SHP77 treated with DMSO at 0.1 percent for 48 hours (cell line): ENCODE measurements at places on chromosomes 11 and 22.

GRCh38 chr11:113681282-113681681 lies 24.8 kb downstream of the TMPRSS5 start:
- DNase-seq: no peak

- DNase-seq: peak; percentile 12
Observed at GRCh38 chr22:41555325-41555982, 5.4 kb upstream of the CSDC2 start.

GRCh38 chr11:46100670-46101069 lies 20.6 kb downstream of the PHF21A start:
- DNase-seq: no peak

GRCh38 chr22:41038732-41039131 lies 53.7 kb upstream of the EP300 start:
- no peak for DNase-seq

DNA sequence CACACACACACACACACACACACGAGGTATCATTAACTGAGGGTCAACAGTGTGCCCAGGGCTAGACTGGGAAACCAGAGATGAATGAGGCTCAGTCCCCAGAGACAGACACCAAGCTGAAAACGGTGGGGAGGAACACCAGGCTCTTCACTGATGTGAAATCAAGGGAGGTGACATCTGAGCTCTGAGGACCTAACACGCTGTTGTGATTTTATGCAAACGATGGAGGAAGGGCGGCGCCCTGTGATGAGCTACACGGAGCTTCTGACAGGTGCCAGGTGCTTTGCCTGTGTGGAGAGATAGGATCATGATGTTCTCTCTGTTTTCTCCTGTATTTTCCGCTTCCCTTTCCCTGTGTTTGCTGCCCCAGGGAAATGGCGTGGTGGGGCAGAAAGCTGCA lies 6.5 kb upstream of the CYB5R3 start:
- no peak for DNase-seq

GRCh38 chr11:116733969-116734508 lies 38.7 kb downstream of the BUD13 start:
- DNase-seq: no peak

DNA sequence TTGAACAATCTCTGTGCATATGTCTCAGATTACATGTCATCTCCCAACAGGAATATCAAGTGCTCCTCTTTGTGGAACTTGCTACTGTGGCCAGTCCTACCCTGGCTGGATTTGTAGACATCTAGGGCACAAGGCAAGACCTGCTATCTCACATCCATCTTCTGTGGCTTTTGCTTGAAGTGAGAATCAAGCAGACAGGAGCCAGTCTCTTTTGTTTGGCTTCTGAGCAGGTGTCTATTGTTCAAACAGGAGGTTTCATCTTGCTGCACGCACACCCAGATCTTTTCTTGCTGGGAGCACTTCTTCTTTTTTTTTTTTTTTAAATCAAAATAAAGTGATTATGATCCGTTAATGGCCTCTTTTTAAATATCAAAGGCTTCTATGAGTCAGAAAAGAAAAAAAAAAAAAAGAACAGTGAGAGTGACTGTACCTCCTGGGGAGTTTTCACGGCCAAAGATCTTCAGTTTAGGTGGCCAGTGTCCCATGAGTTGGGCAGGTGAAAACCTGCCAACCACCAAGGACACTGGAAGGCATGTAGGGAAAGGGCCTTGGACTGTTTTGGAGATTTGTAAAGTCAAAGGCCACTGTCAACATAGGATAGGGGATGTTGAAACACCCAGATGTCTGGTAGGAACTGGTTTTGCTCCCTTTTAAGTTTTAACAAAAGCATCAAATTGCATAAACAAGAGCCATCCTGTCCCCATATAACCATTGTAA lies 78.1 kb downstream of the CD44 start:
- no peak for DNase-seq

DNA sequence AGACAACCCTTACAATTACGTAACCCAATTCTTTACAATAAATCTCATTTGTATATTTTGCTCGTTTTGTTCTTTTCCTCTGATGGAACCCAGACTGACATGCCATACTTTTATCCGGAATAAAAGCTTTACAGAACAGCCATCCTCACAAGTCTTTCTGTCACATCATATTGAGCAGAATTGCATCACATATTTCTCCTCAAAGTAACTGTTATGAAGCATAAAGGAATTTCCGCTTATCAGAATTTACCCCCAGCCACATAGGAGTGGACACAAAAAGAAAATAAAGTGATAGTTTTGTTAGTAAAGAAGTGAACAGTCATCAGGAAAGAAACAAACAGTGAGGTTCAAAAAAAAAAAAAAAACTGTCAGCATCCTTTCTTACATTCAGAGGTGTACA lies 539.5 kb upstream of the LUZP2 start:
- DNase-seq: no peak

DNA sequence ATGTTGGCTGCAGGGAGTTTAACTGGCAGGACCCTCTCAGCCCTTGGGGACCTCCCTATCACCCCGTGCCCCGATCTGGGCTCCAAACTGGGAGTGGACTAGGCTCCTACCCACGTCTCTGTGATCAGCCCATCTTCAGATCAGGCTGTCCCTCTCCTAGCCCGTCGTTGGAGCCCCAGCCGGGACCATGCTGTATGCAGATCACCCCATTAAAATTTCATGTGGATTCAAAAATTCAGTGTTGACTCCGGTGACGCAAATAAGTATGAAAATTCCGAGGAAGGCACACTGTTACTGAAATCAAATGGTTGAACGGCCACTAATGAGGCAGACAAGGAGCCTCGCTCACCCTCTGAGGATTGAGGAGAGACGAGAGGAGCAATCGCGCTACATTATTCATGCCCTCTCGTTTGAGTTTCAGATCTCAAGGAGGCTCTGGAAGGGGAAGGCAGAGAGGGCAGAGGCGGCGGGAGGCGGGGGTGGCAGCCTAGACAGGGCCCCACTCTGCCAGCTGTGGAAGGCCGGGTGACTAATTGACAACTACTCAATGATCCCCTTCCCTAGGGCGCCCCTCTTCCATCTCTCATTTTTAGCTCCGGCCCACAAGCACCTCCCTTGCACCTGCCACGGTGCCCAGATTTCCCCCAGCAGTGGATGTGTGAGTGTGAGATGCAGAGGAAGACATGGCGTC lies 255.4 kb downstream of the MIAT start:
- DNase-seq: no peak

- no peak for DNase-seq
Observed at GRCh38 chr11:30666817-30667216, 80.7 kb upstream of the MPPED2 start.

GRCh38 chr22:49712195-49712791 lies 115.4 kb downstream of the BRD1 start:
- no peak for DNase-seq

DNA sequence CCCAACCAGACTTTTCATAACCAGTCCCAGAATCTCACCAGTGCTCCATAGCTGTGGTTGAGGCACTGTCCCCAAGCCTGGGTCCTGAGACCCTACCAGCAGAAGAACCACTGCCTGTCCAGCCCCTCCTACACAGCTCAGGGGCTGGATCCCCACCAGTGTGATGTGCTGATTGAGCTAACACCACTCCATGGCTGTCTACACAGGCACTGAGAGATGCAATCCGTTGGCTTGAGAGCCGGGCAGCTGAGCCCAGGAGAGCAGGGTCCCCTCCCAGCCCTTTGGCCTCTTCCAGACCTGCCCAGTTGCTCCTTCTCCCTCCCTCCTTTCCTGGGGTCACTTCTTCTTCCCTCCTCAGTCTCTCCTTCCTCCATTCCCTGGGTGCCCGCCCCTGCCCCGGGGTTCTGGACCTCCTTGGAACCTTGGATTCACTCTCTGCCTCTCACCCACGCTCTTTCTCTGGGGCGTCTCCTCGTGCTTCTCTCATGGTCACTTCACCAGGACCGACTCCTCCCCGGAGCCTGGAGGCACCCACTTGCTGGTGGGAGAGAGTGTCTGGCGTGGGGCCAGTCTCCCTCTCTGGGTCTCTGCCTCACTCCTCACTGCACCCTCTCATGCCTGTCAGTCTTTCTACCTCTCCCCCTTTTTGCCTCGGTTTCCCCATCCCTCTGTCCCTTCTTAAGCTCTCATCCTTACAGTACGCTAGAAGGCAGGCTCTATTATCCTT lies 706 bp upstream of the SCYL1 start:
- DNase-seq: no peak

DNA sequence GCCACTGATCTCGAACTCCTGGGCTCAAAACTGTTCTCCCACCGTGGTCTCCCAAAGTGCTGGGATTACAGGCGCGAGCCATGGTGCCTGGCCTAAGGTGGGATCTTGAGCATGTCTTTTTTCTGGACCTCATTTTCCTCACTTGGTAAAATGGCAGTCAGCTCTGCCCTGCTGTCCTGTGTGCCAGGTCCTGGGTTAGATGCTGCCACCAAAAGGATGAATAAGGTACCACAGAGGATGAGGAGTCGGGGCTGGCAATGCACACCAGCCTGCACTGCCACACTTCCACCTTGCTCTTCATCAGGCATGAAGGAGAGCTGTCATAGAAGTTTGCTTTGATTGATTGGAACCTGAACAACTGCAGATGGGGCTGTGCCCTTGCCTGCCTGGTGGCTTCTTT lies 32.3 kb downstream of the ACO2 start:
- DNase-seq: no peak

GRCh38 chr22:43884600-43885318 lies 7.1 kb downstream of the PNPLA5 start:
- DNase-seq: peak; percentile 19

DNA sequence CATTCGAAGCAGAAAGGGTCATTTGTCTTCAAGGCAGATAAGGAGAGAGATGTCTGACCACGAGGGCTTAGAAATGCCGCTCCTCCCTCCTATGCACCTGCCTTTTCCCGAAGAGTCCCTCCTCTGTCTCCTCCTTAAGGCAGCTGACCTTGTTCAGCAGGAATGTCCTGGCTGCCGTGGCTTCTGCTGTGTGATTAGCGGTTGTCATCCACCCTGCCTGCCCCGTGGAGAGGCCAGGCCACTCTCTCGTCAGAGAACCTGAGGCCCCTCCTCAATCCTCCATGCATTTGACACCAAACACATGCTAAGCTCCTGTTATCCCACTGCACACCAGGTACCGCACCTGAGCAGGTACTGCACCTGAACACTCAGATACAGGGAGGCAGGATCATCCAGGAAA lies 834.6 kb downstream of the TBC1D22A start:
- no peak for DNase-seq
